ENCODE measurements at places on chromosomes 7 and 10. TPM values are rescaled to one million over a fixed set of nuclear protein-coding genes. Genes with fewer than 3 reads are reported as not detected.

DNA sequence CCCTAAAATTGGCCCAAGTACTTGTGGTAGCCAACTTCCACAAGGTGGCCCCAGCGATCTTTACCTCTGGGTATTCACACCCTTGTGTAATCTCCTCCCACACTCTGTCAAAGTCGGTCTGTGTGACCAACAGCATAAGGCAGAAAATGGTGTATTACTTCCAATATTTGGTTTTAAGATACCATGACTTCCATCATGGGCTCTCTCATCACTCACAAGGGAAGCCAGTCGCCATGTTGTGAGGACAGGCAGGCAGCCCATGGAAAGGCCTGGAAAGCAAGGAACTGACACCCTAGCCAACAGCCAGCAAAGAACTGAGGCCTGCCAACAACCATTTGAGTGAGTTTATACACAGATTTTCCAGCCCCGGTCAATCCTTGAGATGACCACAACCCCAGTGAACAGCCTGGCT lies 91.0 kb upstream of the KMT2E start:
- peak; percentile 74 for DNase-seq

DNA sequence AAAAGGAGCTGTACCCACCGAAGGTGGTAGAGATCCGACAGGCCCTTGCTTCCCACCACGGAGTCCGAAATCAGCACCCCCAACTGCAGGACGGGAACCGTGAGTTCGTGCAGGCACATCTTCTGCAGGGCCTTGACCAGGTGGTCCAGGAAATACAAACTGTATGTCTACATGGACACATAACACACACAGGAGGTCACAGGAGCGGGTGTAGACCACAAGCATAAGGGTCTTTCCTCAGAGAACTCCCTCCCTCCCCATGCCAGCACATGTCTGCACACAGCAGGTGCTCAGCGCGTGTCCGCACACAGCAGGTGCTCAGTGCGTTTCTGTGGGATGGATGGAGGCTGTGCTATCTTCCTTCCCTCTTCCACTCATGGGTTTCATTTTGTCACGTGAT lies 69.7 kb downstream of the CFAP46 start:
- no peak for DNase-seq

The NKX1-2 gene
- polyA plus RNA-seq: not detected

The WIPF3 gene
- 0.02 TPM for polyA plus RNA-seq

The SEMA4G gene
- polyA plus RNA-seq: 16.2 TPM

- DNase-seq: no peak
Observed at GRCh38 chr7:94298943-94299342, 95.8 kb upstream of the COL1A2 start.

The AUTS2 gene
- polyA plus RNA-seq: 7.8 TPM

DNA sequence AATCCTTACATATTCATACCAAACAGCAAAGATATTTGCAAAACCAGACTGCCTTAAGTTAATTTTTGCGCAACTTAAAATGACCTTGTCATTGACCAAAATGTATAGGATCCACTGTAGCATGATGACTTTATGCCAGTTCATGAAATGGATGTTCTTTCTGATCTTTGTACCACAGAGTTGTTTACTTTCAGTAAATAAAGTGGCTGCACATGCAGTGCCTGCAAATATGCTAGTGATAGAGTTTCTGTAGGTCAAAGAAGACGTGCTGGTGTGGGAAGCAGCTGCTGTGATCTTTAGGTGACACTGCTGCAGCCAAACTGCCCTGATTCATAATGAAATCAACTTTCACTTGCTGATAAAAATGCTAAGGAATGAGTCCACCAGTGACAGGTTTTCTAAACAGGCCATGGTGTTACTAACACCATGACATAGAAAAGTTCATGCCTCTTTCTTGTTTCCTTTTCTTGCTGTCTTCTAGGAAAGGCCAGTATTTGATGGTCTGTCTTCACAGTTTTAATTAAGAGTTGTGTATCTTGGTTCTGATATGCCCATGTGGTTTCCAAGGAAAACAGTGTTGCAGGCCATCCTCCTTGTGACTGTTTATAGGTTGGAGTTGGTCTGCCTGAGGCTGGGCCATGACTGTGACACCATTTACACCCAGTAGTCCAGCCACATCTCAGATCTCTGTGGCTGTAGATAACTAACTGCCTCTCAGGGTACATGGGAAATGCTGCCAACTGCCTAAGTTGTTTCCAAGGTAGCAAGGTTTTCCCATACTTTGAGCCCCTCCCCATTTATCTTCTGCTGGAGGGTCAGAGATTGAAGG lies 62.5 kb downstream of the INSYN2A start:
- no peak for DNase-seq

DNA sequence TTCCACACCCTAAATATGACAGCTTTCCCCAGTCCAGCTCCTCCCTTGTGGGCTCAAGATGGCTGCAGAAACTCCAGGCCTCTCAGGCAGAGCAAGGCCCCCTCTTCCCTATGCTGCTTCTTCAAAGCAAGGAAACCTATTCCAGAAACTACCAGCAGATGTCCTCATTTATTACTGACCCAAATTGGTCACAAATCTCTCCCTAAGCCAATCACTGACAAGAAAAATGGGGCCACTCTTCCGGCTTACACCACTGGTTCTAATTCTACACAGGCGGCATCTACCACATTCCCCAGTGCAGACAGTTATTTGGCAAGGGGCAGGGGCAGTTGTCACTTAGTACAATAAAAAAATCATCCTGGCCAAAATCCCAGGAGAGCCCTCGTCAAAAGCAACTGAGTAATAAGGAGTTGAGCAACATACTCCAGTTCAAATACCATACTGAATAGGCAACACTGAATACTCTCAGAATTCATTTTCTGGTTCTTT lies 150.4 kb downstream of the SFMBT2 start:
- DNase-seq: peak; percentile 55

DNA sequence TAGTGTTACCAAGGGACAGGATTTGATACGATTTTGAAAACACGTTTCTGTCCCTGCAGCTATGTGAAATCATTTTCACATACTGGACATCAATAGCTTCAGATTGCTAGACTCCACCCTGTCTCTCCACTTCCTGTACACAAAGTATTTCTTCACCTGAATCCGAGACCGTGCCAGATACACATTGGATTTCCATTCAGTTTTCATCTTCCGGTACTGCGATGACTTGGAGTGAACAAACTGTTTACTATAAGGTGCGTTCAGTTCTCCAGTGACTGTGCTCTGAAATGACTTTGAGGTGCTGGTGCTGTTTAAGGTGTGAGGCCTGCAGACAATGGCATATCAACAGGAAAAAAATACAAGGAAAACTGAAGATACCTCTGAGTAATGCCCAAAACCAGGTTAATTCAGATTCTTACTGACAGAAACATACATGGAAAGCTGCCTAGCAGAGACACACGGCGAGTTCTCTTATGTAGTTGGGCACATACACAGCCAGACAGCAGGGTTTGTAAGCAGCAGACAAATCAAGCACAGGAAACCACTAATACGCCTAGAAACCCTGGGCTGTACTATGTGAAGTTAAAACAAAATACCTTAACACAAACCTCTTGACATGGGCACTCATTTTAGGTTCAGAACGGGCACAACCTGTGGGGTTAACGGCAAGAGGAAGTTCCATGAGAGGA lies 119.2 kb downstream of the GALNT11 start:
- no peak for DNase-seq

DNA sequence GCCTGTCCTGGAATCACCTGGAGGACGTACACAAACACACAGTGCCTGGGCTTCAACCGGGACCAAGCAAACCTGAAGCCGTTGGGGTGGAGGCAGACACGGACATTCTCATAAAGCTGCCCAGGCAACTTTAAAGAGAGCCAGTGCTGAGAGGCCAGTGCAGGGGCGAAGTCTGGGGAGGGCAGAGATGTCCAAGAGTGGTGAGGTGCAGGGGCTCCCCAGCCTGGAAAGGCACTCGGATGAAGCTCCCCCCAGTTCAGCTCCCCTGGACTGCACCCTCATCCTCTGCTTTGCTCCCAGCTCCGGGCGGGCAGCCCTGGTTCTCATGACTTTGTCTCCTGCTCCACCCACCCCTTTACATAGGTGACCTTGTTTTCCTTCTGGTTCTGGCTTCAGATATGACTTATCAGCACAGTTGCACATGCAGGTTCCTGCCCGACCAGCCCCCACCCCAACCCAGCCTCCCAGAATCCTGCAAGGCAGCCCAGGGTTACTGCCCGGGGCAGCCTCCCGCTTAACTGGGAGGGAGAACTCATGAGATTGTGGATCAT lies 60.8 kb upstream of the EEPD1 start:
- no peak for DNase-seq

The GJD4 gene
- polyA plus RNA-seq: not detected

- no peak for DNase-seq
Observed at GRCh38 chr7:42103456-42103855, 133.6 kb downstream of the GLI3 start.

- no peak for DNase-seq
Observed at GRCh38 chr7:157889480-157889879, 552.7 kb downstream of the DNAJB6 start.

GRCh38 chr10:8060010-8060703 lies 5.7 kb downstream of the GATA3 start:
- no peak for DNase-seq

DNA sequence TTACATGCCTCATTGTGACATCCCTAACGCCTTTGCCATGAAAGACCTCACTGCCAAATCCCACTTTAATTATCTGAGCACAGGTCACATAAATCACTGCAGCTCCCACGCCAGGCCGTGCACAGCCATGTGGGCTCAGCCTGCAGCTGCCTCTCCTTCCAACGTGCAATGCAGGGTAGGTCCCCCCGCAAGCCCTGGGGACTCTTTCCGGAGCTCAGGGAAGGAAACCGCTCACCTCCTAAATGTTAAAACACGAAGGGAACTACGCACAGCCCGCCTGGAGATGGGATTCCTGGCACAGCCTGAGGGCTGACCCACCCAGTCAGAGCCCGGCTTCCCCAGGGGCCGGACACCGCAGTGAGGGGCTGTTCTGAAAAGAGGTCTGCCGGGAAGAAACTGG lies 128.0 kb downstream of the MAD1L1 start:
- DNase-seq: peak; percentile 75

GRCh38 chr10:79137826-79138225 lies 69.1 kb downstream of the ZMIZ1 start:
- no peak for DNase-seq

DNA sequence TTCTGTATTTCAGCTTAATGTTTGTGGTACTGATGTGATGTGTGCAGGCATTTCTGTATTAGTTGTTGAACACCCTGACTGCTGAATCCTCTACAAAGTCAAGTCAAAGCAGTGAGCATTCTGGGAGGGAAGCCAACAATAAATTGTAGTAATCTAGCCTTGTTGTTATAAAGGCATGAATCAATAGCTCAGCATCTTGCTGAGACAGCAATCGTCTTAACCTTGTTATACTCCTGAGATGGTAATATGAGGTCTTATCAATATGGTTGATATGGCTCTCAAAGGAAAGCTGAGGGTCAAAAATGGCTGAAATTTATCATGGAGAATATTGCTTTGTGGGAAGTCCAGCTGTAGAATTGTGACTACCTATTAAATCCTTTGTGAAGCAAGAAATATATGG lies 299.4 kb downstream of the DNAJB9 start:
- no peak for DNase-seq

The TDRD1 gene
- polyA plus RNA-seq: not detected

DNA sequence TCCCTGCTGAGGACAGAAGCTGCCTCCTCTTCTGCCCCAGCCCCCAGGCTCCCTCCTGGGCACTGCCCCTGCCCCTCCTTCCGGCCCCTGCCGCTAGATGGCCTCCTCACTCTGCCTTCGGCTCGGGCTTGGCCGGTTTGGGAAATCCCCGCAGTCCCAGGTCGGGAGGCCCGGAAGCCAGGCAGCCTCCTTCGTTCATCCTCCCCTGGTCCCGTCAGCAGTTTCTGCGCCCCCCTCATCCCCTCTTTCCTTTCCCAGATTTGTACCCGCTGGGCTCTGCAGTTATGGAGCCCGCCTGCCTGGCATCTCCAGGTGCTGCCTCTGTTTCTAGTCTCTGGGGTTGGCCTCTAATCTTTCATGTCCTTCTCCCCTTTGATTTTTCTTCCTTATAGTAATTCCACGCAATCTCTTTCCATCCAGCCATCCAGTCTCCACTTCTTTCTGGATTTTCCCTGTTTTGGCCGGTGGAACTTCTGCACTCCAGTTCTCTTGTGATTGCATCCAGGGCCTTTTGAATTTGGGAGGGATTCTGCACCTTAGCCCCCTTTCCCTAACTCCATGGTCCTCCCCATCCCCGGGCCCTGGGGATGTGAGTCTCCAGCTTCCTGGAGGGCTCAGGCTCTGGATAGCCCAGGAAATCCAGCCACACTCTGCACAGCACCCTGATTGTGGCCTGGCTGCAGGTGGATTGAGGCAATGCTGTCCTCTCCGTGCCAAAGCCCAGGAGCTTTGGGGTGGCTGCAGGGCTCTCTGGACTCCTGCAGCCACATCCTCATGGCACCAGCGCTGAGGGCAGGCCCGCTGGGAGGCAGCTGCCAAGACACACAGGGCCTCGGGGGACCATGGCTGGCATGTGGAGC lies 3.3 kb upstream of the SHH start:
- peak; percentile 77 for DNase-seq

The SH2D4B gene
- polyA plus RNA-seq: not detected

The LGI1 gene
- not detected for polyA plus RNA-seq

GRCh38 chr7:5750031-5750653 lies 31.3 kb downstream of the RNF216 start:
- DNase-seq: no peak

DNA sequence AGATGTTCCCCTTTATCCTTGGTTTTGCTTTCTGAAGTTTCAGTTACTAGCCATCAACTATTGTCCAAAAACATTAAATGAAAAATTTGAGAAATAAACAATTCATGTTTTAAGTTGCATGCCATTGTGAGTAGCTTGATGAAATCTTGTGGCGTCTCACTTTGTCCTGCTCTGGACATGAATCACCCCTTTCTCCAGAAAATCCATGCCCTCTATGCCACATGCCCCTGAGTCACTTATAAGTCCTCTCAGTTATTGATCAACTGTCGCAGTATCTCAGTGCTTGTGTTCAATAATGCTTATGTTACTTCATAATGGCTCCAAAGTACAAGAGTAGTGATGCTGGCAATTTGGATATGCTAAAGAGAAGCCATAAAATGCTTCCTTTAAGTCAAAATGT lies 208.0 kb upstream of the FERD3L start:
- no peak for DNase-seq

The ADAM12 gene
- 24.0 TPM for polyA plus RNA-seq

DNA sequence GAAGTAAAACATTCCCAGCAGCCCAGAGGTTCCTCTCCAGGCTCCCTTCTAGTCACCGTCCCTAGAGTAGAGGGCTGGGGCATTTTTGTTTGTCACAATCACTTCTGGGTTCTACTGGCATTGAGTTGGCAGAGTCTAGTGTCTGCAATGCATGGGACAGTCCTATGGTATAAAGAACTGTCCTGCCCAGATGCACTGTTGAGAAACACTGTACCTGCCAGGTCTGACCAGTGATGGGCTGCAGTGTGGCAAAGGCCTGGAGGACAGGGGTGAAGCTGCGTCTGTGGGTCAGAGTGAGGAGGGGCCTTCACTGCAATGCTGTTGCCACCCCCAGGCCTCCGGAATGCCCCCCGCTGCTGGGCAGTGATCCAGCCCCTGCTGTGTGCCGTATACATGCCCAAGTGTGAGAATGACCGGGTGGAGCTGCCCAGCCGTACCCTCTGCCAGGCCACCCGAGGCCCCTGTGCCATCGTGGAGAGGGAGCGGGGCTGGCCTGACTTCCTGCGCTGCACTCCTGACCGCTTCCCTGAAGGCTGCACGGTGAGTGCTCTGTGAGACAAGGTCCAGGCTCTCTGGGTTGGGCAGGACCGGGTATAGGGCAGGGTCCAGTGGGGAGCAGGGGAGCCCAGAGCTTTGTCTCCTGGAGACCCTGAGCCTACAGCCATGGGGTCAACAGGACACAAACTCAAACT lies 14.8 kb downstream of the SMO start:
- DNase-seq: no peak

- no peak for DNase-seq
Observed at GRCh38 chr7:142506601-142507000, 242.7 kb upstream of the PRSS1 start.

GRCh38 chr7:128792471-128793180 lies 858 bp downstream of the CCDC136 start:
- DNase-seq: peak; percentile 90
